ENCODE measurements at places on chromosomes 3 and 15. TPM values are rescaled to one million over a fixed set of nuclear protein-coding genes. Genes with fewer than 3 reads are reported as not detected.

The TMEM266 gene
- not detected for polyA plus RNA-seq

The SIDT1 gene
- 0.34 TPM for polyA plus RNA-seq

The ST8SIA2 gene
- polyA plus RNA-seq, result 0.01 TPM

The SCG3 gene
- 0.37 TPM for polyA plus RNA-seq

The NKTR gene
- 61.5 TPM for polyA plus RNA-seq

The LMAN1L gene
- polyA plus RNA-seq, result not detected

The MAN2A2 gene
- polyA plus RNA-seq, result 29.1 TPM

The SKIL gene
- 8.2 TPM for polyA plus RNA-seq

The ITGB5 gene
- 32.6 TPM for polyA plus RNA-seq

The LOXL1 gene
- 17.0 TPM for polyA plus RNA-seq

The RIOX2 gene
- 21.2 TPM for polyA plus RNA-seq

The CERS3 gene
- polyA plus RNA-seq, result 0.02 TPM

The GMPPB gene
- 9.4 TPM for polyA plus RNA-seq

The SAMD7 gene
- polyA plus RNA-seq, result not detected

The WNT7A gene
- polyA plus RNA-seq, result not detected

The FAH gene
- 25.9 TPM for polyA plus RNA-seq

The SLC30A4 gene
- polyA plus RNA-seq, result 2.5 TPM

The FRMD5 gene
- polyA plus RNA-seq, result 0.17 TPM

The MUC4 gene
- 0.06 TPM for polyA plus RNA-seq

The MLF1 gene
- polyA plus RNA-seq, result 10.2 TPM

The GPR156 gene
- 1.2 TPM for polyA plus RNA-seq

The ALG1L2 gene
- not detected for polyA plus RNA-seq

The SOX14 gene
- not detected for polyA plus RNA-seq

The PRKCD gene
- polyA plus RNA-seq, result 22.2 TPM

The NRG4 gene
- polyA plus RNA-seq, result 1.0 TPM

The CASR gene
- polyA plus RNA-seq, result 1.5 TPM

The P2RY14 gene
- 0.54 TPM for polyA plus RNA-seq

The PTPN23 gene
- polyA plus RNA-seq, result 18.3 TPM

The IMPG2 gene
- 0.06 TPM for polyA plus RNA-seq

The NTRK3 gene
- polyA plus RNA-seq, result 2.6 TPM

The CYP1A1 gene
- polyA plus RNA-seq, result not detected

The TGM5 gene
- not detected for polyA plus RNA-seq

The ARHGEF26 gene
- polyA plus RNA-seq, result 14.4 TPM

The GOLGA6L26 gene
- polyA plus RNA-seq, result not detected

Measured in ovary (tissue), 10 donors.